Adipocyte (in vitro differentiated cells): ENCODE measurements at places on chromosomes 3 and 15.

DNA sequence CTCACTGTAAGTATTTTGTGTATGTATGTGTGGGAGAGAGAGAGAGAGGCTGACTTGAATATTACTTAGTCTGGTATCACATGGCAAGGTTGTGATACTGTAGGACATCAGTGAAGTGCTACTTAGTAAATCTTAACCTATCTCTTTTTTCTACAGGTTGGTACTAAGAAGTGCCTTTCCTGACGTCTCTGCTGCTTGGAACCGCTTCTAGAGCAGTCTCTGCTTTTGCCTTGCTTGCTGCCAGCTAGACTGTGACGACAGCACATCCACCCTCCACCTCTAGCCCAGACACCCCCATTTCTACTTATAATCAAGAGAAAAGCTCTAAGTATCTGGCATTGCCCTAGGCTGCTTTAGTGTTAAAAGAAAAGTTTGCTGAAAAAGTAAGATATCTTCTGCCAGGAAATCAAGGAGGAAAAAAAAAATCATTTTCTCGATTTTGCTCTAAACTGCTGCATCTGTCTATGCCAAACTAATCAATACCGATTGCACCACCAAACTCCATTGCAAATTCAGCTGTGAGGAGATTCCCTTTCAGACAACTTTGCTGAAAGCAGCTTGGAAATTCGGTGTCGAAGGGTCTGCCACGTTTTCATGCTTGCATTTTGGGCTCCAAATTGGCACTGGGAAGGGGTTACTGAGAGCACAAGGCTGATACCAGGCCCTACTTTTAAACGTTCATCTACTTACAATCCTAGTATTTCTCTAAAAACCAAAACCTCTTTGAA is 30.7 kb downstream of the MBNL1 start:
- DNase-seq: no peak

DNA sequence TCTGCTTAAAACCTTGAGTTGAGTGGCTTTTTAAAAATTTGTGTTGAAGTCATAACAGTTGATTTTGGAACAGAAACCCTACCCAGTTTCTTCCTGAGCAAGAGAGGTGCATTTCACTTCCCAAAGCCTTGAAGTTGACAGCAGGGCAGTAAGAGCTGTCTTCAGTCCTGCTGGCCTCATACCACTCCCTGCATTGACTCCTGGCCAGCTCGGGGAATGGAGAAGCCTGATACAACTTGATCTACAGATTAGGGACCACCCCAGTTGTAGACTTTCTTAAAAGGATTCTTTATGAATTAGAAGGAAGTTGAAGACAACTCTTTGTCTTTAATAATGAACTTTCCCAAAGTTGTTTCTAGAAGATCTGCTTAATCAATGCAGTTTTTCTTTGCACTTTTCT is 90.6 kb upstream of the FLNB start:
- DNase-seq: peak; percentile 46

GRCh38 chr15:44529864-44530604 is 6.9 kb upstream of the EIF3J start:
- no peak for DNase-seq

DNA sequence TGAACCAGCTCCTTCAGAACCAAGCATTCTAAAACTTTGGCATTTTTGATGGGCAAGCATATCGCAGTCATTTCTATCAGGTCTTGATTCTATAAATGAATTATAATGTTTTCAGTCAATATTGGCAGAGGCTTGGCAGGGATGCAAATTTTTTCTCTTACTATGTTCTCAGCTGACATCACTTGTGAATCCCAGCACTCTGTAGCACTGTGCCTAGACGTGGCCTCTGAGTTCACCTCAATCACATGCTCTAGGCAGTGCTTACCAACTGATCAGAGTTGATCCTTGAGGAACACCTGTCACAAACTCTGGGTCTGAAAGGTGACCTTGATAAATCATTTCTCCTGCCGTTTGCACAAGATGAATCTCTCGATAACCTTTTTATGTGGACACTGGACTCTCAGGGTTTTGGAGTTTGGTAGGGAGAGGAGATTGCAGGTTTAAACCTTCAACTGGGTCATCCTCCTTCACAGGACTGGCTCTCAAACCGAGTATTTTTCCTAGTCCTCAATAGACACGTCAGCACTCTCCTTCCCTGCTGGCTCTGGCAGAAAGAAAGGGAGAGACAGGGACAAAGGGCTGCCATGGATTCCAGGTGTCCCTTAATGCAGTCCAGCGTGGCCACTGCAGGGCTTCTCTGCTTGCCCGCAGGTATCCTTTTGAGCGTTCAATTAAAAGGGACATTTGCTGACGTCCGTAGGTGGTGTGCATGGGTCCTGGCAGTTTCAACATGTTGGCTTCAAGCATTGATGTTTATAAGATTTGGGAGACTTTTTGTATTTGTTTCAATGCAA is 222.3 kb upstream of the CMC1 start:
- no peak for DNase-seq

GRCh38 chr15:85041230-85041629 is 59.6 kb downstream of the PDE8A start:
- DNase-seq: no peak

- DNase-seq: no peak
Observed at GRCh38 chr3:17033516-17034168, 148.9 kb downstream of the PLCL2 start.

- no peak for DNase-seq
Observed at GRCh38 chr3:1131166-1131565, 38.3 kb downstream of the CNTN6 start.

GRCh38 chr15:94174399-94174802 is 57.0 kb upstream of the MCTP2 start:
- DNase-seq: peak; percentile 28

DNA sequence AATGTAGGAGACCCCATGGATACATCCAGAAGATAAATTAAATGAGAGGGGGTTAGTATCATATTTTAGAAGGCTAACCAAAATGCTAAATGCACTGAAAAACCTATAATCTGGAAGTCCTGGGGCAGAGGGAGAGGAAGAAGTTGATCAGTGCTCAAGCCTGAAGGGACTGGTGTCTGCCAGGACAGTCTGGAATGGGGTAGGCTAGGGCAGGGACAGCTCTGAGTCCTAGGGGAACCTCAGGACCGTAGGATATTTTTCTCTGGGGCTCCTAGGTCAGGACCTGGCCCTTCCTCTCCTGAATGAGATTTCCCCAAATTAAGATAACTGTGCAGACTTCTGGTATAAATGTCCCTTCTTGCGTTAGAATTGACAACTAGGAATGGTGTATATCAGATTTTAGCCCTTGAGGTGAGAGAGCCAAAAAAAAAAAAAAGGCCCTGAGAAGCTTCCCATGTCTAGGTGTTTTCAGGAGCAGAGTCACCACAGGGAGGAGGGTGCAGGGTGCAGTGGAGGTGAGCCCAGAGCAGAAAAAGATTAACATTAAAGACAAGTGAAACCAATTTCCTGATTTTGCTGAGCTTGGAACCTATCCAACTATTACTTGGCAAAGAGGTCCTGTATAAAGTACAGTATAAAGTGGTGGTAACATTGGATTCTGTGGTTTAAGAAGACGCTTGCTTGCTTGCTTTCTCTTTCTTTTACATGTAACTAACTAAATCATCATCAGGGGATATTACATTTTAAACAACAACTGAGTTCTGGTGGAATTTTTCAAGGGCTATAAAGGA is 63.5 kb downstream of the HACD2 start:
- no peak for DNase-seq

DNA sequence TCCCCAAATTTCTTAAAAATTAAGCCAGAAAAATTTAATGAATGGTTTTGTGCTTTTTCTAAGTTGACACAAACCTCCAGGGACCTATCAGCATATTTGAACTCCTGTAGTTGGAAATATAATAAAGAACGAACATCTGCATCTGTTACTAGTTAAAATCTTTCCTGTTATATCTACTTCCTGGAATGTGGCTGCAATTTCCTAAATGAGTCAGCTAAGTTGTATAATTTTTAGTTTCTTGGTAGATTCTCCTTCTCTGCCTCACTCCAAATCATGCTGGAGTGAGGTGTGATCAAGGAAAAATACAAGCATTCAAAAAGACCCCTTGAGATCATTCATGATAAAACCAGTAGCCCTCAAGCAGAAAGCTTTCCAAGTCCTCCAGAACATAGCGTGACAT is 106.2 kb upstream of the MCTP2 start:
- peak; percentile 68 for DNase-seq

DNA sequence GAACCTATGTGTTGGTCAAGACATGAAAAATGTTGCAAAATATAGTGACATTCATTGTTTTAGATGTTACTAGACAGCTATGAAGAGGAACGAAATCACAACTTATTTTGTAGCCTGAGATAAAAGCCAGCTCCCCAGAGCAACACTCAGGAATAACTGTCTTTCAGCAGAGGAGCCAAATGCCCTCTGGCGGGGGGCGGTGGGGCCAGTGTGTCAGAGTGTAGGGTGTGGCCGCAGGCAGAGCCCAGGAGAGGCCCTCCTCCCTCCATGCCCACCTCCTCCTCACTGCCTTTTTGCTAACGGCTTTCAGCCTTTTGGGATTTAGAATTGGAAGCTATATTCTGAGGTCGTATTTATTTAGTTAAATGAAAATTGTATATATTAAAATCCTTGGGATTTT is 16.9 kb downstream of the APOD start:
- no peak for DNase-seq

- DNase-seq: peak; percentile 89
Observed at GRCh38 chr3:112013058-112013783, 14.5 kb downstream of the TAGLN3 start.

- peak; percentile 52 for DNase-seq
Observed at GRCh38 chr15:68592544-68592943, 13.8 kb downstream of the CORO2B start.

DNA sequence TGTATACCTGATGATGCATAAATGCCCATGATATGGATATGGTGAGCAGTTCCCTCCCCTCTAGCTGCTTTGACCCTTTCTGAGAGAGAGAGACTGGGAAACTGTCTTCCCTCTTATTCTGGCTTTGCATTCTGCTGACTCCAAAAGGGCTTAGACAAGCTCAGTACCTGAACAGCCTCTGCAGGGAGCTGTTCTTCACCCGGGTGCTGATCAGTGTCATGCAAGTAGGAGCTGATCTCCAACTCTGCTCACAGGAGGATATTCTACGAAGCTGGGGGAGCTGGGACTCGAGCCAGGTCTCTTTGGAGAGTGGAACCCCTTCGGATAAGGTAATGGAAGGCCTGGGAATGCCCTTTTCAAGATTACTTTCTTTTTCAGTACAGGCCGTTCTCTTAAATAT is 237.1 kb downstream of the RYR3 start:
- peak; percentile 30 for DNase-seq

- no peak for DNase-seq
Observed at GRCh38 chr3:111726788-111727305, 131.7 kb upstream of the ZBED2 start.

DNA sequence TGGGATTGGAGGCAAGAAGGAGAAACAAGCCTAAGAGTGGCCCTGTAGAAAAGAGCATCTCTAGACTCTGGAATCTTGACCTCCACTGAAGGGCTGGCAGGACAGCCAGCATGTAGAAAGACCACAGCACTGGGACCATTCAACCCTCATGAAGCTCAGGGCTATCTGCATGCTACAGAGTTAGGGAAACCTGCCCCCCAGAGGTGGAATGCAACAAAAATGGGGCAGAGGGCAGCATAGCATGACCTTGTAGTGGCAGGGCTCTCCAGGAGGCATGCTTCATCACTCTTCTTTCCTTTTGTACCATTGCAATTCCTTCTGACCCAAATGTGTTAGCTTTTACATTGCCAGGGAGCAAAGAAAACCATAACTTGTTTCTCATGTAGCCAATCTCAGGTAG is 445.4 kb downstream of the EPHB1 start:
- DNase-seq: no peak

DNA sequence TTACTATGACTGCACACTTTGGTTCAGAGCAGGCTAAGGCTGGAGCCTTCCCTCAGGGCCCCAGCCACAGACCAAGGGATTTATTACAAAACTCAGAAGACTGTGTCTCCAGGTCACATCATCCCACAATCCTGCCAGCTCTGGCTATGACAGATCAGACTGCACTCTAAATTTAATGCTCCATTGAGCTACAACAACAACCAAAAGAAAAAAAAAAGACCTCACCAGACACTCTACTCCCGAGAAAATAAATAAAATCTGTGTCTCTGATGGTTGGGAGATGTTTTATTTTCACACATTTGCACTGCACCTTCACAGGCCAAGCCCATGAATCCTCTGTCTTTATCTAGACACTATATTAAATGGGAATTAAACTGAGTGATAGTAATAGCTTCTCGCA is 50.8 kb upstream of the CTNNB1 start:
- DNase-seq: peak; percentile 29

GRCh38 chr15:39061952-39062464 is 497.4 kb upstream of the RASGRP1 start:
- DNase-seq: no peak

- DNase-seq: peak; percentile 95
Observed at GRCh38 chr3:24128199-24129005, 183.3 kb downstream of the NR1D2 start.

DNA sequence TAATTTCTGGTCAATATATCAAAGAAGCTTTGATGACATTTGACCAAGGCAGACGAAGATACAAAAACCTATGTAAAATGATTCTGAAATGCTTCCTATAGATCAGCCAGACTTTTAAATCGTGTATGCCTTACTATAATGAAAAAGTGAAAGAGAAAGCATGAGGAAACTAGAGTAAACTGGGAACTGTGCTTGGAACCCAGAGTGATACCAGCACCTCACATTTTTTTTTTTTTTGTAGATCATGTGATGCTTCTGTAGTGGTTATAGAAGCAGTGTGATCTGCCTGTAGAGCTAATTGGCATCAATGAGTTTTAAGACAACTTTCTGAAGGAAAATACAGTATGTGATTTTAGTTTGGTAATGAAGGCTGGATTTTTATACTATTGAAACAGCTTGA is 150.7 kb downstream of the NLGN1 start:
- no peak for DNase-seq

- DNase-seq: no peak
Observed at GRCh38 chr15:78663703-78664102, 22.7 kb upstream of the CHRNB4 start.

GRCh38 chr15:42604894-42605744 is 29.7 kb downstream of the STARD9 start:
- peak; percentile 60 for DNase-seq

DNA sequence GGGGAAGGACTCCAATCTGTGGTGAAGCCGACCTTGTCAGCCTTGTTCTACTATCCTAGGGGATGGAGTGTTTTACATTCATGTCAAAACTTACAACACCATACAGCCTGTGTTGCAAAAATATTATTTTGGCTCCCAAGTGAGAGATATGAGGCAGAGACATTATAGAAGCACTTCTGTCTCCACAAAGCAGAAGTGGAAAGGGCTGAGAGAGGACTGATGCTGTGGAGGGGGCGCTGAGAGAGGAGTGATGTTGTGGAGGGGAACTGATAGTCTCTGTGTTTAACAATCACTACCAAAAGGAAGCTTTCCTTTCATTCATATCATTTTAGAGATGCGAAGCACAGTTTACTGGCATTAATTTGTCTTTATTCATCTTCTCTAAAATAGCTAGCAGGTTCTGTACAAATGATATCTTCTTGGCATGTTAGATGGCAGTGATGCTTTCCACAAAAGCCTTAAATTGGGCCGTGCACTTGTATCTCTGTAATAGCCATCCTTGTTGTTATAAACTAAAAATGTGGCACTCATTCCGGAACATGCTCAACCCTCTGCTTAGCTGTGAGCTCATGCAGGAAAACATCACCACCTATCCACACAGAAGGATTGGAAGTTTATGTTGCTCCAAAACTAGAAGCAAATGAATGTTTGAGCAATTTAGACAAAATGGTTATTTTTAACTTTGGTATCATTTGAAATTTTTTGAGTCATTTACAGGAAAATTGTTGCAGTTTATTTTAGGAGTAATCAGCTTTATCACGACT is 134.6 kb upstream of the TP63 start:
- DNase-seq: no peak
